ENCODE measurements at places on chromosomes 4 and X.

GRCh38 chrX:71671043-71671780 is 3.9 kb downstream of the LOC101059915 start:
- DNase-seq, result no peak

GRCh38 chr4:184573701-184574100 is 75.5 kb downstream of the CASP3 start:
- DNase-seq, result no peak

DNA sequence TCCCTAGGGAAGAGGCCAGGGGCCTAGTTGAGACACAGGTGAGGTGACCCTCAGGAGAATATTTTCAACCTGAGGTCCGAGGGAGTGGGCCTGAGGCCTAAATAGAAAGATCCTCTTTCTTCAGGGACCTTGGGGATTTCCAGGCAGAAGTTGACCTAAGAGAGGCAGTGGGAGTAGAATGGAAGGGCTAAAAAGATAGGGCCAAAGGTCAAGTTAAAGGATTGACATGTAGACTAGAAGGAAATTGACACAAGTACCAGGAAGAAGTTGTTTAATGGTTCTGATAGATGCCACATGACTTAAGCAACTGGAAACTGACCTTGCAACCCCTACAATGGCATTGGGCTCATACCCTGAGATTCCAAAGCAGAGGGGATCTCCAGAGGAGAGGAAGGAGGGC is 76.9 kb downstream of the SHROOM3 start:
- no peak for DNase-seq

DNA sequence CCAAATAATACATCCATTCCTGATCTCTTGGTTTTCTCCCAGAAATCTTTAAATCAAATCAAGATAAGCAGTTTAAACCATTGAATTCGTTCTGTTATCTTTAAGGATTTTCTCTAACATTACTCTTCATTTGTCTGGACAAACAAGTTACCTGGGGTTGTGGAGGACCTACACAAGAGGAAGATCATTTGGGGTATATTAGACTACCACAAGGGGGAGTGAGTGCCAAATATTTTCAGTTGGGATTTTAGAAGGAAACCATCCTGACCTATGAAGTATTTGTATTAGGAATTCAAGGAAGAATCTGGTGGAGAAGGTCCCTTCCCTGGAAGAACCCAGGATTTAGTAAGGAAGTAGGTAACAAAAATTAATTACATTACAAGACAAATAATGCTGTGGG is 12.0 kb upstream of the DCHS2 start:
- DNase-seq, result no peak

- DNase-seq, result no peak
Measured at GRCh38 chr4:57945298-57945697, 835.1 kb upstream of the IGFBP7 start.

GRCh38 chr4:8745826-8746225 is 125.8 kb downstream of the HMX1 start:
- DNase-seq, result no peak

GRCh38 chrX:76366972-76367371 is 60.5 kb upstream of the MAGEE1 start:
- DNase-seq, result no peak

DNA sequence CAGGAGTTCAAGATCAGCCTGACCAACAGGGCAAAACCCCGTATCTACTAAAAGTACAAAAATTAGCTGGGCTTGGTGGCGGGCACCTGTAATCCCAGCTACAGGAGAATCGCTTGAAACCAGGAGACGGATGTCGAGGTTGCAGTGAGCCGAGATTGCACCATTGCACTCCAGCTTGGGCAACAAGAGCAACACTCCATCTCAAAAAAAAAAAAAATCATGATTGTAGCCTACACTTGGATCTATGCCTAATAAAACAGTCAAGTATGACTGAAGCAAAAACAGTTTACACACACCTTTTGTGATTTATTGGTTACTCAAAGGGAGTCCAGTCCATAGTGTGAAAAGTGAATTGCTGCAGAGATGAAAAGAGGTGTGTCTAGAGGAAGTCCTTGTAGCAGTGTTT is 34.7 kb upstream of the TASL start:
- no peak for DNase-seq

- peak; percentile 45 for DNase-seq
Measured at GRCh38 chrX:65690057-65690855, 22.8 kb downstream of the MSN start.

GRCh38 chrX:34332334-34332733 is 200.2 kb upstream of the FAM47A start:
- no peak for DNase-seq

GRCh38 chr4:137541876-137542646 is 9.8 kb upstream of the PCDH18 start:
- no peak for DNase-seq

GRCh38 chrX:54358424-54359211 is 772 bp upstream of the WNK3 start:
- no peak for DNase-seq
